Stimulated activated CD4-positive, alpha-beta T cell treated with anti-CD3 and anti-CD28 coated beads, Interleukin-1b, Interleukin-23, amount 100 ng/mL, for 1 hour (primary cell): ENCODE measurements at places on chromosomes 2 and 18.
A peak's percentile ranks its signal among the peaks of the same experiment; 100 is the strongest.

- DNase-seq = no peak
These were observed 294.8 kb upstream of the NRP2 start for GRCh38 chr2:205387350-205388055.

- no peak for DNase-seq
These were observed 57.7 kb downstream of the BIN1 start for GRCh38 chr2:127048969-127049897.

DNA sequence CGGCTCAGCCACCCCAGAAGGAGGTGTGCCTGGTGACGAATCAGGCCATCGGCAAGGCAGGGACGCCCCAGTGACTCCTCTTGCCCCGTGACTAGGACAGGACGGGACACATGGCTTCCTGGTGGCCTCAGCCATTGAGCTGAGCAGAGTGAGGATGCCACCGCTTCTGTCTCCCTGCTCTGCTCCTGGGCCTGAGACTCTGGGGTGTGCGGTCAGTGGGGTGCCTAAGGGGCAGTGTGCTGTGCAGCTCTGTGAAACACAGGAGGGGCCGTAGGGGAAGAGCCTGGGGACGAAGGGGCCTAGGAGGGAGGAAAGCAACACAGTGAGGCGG lies 24.3 kb downstream of the IGFBP5 start:
- DNase-seq = no peak

DNA sequence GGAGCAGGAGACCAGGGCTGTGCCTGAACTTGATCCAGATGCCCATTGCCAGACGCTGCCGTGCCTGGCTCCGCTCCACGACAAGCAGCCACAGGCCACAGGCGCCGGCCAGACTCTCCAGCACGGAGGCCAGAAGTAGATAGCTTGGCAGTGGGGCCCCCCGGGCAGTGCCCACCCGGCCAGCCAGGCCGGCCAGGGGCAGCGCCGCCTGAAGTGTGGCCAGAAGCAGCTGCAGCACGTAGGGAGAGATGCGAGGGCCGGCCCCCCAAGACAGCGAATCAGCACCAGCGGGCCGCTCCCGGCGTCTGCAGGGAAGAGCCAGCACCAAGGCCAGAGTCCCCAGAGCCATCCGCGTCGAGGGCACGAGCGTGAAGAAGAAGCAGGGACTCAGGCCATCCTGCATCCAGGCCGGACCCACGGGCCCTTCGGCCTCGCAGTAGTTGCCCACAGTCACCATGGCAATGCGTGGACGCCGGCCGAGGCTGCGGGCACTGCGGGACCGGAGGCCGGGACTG lies 484 bp downstream of the ABCB6 start:
- DNase-seq = no peak

DNA sequence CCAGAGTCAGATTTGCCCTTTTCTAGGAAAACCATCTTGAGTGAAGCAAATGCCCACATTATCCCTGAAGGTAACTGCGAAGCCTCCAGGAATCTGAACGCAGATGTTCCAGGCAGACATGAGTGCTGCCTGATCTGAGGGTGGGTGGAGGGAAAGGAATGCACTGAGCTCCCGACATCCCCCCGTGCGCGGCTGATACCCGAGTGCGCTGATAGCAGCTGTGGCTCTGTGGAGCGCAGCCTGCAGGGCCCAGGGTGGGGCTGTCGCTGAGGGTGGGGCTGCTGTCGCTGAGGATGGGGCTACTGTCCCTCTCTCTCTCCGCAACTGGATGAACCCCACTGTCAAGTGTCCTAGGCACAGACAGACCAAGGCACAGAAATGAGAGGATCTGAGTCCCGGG lies 82.4 kb downstream of the GFPT1 start:
- no peak for DNase-seq

DNA sequence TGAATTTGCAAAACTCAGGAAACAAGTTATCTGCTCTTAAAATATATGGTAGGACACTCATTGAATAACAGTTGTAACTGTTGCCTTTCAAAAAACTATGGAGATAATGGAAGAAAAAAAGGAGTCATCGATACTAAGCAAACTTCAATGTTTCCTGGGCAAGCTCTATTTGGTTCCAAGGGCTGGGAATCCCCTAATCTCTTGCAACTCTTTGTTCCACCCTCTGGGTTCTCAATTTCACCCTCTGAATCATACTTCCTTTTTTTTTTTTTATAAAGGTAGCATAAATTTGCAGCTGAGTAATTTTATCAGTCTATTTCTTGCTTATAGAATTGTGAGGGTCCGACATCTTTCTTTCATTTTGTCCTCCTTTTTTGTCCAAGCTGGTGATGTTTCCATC lies 36.7 kb downstream of the SLC9A4 start:
- DNase-seq = no peak

DNA sequence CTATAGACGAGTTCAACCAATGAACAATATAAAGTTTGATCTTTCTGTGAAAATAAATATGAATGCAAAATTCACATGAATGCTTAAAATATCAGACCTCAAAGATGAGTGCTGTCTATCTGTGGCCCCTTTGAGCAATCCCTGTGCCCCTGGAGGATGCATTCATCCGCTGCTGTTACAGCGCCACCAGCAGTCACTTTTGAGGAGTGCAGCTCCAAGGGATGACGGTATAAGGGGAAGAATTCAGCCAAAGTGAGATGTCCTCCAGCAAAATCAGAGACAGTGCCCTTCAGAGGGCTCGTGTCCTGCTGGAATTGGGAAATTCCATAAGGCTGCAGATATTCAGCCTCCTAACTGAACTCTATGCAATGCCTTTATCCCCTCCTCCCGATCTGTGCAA lies 12.0 kb upstream of the CHRNA1 start:
- no peak for DNase-seq

DNA sequence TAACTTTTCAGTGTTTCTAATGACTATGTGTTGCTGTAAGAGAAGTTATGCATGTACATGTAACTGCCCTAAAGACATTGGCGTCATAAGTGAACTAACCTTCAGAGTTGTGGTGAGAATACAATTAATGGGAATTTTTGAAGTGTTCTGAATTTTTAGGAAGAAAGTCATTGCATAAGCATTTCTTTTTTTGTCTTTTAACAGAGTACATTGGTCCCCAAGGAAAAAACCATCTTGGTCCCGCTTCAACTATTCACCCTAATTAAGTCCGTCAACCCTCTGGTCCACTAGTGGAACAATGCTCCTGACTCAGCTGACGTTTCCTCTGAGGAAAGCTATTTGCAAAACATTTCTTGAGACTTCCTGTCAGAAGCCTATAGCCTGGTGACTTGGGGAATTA lies 41.1 kb upstream of the VIT start:
- DNase-seq = no peak

- no peak for DNase-seq
These were observed 62.5 kb downstream of the SLC4A3 start for GRCh38 chr2:219689676-219690628.

DNA sequence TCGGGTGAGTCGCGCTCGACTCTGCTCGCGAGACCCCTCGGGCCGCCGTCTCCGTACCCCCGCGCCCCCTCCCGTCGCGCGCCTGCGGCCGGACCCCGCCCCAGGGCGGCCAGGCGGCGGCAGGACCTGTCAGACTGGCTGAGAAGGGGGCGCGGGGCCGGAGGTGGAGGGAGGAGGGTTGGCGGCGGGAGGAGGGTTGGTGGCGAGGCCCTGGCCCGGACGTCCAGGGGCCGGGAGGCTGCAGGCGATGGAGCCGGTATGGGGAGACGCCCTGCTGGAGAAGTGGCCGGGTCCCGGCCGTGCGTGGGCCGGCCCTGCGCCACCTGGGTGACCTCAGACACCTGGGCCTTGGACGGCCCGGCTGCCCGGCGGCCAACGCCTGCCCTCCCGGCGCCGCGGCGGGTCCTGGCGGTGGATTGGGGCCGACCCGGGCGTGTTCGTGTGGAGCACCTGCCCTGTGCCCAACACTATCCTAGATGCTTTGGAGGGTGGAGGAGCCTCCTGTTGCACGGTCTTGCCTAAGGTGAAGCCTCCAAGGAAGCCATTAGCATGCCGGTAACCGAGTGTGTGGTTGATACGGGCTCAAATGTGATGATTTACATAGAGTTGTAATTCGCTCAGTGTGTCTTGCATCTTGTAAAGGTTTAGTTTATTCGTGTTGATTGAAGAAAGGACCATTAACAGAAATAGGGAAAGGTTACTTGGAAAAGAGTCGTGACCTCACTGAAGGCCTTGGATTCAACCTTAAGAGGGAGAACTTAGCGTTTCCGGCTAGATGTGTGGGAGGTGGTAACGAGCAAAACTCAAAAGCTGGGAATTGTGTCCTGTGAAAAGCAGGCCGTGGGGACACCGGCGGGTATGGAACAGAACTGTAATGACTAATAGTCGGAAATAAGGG lies 550 bp downstream of the MYL12B start:
- DNase-seq = no peak

DNA sequence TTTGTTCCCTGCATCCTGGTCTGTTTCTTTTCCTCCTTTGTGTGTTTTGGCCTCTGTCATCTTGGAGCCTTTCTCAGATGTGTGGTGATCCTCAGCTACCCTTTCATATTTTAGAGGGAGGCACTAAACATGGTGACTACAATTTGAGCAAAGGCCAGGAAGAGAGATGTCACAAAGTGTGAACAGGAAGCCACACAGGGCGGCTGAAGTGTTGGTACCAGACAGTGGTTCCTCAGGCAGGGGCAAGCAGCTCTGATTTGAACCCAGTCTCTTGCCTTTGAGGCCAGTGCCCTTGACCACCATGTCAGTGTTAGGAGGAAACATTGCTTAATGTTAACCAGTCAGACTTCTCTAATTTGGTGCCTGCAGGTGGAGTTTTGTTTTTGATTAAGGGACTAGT lies 9.2 kb downstream of the LRRFIP1 start:
- DNase-seq = no peak

- no peak for DNase-seq
These were observed 20.8 kb downstream of the PRPF40A start for GRCh38 chr2:152696476-152696875.

DNA sequence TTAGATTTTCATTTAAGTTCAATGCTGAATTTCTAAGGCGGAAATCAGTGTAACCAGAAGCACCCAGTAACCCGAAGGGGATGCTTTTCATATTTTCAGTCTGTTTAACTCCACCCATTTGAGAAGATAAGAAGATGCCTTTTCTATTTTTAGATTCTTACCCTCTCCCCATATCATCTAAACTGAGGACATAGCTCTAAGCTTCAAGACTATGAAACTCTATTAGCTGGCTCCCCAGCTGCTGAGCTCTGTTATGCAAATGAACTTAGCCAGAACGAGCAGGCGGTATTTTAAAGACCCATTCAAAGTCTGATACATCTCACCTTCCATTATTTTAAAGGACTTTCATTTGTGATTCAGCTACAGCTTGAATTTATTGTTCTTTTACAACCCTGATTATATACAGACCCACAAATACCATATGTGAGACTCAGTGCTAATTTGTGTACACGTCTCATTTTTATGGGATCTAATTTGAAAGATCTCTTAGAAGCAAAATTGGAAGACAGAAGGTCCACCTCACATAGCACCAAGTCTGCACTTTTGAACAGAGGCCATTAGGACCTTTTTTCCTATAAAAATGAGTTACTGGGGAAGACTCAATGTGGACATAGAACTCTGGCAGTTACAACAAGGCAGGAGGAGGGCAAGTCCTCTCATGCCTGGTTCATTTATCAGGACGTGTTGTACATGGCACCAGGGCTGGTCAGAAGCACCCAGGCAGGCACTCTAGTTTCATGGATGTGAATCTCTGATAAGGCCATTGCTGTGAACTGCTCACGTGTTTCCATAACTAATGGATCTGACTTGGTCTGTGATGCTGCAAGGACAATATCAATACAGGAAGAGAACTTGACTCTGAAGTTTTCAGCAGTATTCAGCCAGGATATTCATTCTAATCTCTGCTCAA lies 16.3 kb downstream of the CDC42EP3 start:
- DNase-seq = no peak

GRCh38 chr2:45072064-45072861 lies 63.0 kb upstream of the SIX2 start:
- no peak for DNase-seq

DNA sequence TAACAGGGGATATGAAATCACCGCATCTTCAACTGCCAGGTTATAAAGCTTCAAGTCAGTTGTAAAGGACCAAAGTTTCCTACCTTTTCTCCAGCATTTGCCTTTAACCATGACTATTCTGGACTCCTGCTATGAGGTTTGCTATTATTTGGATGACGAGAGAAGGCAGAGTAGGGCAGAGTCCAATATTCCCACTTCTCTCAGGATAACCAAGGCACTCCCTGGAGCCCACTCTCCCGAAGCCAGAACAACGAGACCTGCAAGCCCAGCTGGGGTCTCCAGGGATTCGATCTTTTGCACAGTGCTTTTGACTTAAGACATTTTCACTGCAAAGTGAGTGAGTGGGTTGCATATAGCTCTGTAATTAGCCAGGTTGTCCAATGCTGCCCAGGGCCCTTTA lies 77.1 kb upstream of the ZNF397 start:
- DNase-seq = no peak

DNA sequence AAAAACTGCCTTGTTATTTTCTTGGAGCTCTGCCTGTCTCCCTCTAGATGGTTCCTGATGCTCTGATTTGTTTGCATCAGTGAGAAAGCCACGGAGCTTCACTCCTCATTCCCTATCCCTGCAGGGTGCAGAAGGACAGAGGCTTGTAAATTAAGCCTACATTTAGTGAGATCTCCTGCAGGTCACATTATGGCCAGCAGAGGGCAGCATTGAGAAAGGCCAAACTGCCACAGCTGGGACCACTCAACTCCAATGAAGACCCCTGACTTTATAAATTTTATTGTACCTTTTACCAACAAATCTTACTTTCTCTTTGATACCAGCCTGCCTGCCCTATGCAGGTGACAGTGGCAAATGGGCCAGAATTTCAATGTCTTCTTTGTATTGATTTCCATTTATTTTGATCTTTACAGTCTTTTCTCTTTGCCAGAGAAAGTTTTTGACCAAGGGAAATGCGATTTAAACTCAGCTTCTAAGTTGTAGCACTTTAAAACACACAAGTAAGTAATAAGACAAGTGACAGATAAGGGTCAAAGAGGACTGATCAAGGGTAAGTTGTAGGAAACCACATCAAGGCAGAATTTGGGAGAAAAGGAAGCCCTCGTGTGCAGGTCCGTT lies 1029.1 kb upstream of the KLHL29 start:
- peak; percentile 14 for DNase-seq

DNA sequence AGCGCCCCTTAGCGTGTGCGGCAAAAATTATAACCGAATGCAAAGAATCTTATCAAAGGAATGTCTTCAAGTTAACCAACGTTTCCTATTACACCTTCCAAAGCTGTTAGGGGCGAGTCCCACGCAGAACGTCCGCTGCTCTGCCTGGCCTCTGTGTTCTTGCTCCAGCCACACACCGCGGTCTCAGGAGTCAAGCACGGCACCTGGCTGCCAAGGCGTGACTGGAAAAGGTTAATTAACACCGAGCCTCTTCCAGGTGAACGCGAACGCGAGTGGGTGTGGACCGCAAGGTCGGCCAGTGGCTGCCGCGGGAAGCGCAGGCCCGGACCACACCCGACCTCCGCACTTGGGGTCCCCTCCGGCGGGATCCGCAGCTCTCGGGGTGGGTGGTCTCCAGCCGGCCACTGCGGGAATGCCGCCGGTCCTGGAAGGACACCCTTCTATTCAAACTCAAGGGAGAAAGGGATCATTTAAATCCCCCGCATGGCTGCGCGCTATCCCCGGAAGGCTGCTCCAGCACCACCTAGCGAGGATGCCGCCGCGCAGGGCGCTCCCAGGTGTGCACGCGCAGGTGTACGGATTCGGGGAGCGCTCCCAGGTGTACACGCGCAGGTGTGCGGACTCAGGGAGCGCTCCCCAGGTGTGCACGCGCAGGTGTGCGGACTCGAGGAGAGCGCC lies 830 bp downstream of the CYB5A start:
- no peak for DNase-seq

- no peak for DNase-seq
These were observed 395.2 kb downstream of the BCL11A start for GRCh38 chr2:60158262-60158661.

- no peak for DNase-seq
These were observed 19.8 kb downstream of the LONRF2 start for GRCh38 chr2:100302585-100302892.

GRCh38 chr18:52694804-52695203 lies 354.8 kb downstream of the DCC start:
- DNase-seq = no peak
